DMS 273 treated with DMSO at 0.1 percent for 48 hours (cell line): ENCODE measurements at places on chromosomes 13 and 19.

DNA sequence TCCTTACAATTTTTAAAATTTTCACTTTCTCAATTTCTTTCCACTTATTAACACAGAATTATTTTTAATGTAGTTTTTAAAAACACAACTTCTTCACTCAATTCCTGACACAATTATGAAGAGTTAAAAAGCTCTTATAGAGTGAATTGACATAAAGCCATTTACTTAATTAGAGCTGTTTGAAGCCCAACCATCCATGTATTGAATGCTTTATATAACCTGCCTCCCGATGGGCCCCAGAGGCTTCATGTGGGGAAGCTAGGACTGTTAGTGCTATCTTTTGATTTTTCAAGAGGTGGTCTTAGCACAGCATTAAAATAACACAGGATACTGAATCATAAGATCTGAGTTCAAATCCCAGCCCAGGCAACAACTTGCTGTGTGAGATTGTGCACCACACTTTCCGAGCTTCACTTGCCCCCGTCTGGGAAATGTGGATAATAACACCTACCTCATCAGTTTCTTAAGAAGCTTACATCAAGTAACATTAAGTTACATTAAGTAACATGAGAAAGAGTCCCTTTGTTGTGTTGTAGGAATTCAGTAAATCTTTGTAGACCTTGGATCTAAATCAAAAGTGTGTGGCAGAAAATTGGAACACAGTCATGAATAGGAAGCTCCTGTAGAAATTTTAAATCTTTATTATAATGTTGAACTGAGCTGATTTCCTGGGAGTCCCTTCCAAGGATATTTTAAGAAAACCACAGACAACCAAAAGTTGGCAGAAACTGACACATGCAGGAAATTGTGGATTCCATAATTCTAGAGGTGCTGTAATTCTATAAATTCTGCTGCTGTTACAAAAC is 5.5 kb upstream of the ENOX1 start:
- DNase-seq, result no peak

GRCh38 chr13:24202215-24202614 is 41.7 kb downstream of the SPATA13 start:
- DNase-seq, result no peak

- peak; percentile 80 for DNase-seq
Measured at GRCh38 chr19:48835734-48836088, 580 bp downstream of the HSD17B14 start.

GRCh38 chr19:21604951-21605476 is 99.6 kb downstream of the ZNF429 start:
- no peak for DNase-seq

DNA sequence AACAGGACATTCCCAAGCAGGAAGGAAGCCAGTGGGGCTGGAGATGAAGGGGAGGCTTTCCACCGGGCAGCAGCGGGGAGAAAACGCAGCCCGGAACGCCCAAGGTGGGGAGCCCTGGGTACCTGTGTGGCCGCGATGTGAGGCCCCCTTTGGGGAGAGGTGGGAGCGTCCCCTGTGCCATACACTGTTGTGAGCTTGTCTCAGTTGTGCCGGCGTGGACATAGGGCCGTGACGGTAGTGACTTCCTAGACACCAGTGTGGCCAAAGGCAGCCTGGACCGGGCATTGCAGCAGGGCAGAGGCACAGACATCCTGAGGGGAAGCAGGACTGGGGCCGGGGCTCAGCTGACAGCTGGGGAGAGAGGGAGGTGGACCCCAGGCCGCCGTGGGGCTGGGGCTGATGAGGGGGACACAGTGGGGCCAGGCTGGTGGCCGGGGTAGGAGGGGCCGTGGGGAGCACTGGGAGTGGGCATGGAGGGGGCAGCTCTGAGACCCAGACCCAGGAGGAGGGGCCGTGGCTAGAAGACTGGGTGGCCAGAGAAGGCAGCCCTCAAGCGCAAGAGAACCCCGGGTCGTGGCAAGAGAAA is 38.5 kb upstream of the TFDP1 start:
- no peak for DNase-seq

DNA sequence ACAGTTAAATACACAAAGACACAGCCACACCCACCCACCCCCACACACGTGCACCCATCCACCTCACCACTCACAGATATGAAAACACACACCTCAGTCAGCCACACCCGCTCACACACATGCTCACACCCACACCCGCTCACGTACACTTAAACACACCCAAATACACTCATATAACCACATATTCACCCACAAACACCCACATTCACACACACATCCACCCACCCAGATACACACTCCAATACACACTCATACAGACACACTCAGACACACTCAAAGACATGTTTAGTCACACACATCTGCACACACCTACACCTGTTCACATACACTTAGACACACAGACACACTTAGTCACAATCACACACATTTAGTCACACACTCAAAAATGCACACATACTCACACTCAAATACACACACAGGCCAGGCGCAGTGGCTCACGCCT is 30.6 kb downstream of the ADGRL1 start:
- no peak for DNase-seq

DNA sequence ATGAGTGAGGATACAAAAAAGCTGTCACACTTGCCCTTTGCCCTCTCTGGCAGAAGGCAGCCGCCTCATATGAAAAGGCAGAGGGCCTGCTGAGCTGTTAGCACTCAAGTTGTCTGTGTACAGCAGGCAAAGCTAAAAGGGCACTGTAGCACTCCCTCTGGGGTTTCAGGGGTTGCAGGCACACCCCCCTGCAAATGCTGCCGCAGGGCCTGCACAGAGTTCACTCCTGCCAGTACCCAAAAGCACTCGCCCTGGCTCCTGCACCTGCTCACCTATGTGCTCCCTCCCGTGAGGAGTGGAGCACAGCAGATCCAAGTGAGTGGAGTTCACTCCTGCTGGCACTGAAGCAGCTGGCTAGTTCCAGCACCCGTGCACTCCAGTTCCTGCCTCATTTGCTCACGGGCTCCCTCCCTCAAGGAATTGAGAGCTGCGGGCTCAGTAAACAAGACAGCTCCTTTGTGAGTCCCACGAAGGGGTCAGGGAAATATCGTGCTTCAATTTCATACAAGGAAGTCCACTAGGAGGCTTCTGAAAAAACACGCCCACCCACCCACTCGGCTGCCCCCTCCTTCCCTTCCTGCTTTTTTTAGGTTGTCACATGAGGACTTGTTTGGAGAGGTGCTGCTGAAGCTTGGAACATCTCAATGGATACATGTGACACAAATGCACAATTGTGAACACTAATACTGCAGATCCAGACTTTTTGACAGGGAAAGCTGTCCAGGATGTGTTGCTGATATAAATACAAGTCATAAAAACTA is 9.9 kb upstream of the RCBTB2 start:
- DNase-seq, result no peak

DNA sequence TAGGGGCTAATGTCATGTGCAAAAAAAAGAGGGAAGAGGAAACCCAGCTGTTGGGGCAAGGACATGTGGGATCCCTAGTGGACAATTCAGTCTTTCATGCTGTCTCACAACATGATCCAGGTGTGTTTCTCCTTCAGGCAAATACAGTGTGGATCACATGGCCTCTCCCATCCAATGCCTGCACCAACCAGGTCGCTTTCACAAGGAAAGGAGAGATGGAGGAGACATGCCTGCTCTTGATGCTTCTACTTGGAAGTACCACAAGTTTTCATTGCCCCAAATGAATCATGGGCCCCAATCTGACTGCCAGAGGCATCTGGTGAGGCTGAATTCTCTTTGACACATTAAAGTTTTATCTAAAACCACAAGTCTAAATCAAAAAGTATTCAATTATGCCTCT is 82.1 kb downstream of the DLEU7 start:
- DNase-seq, result no peak

- no peak for DNase-seq
Measured at GRCh38 chr19:58275564-58275963, 3.2 kb upstream of the ZNF8 start.

- no peak for DNase-seq
Measured at GRCh38 chr19:29887442-29887855, 54.6 kb upstream of the URI1 start.

DNA sequence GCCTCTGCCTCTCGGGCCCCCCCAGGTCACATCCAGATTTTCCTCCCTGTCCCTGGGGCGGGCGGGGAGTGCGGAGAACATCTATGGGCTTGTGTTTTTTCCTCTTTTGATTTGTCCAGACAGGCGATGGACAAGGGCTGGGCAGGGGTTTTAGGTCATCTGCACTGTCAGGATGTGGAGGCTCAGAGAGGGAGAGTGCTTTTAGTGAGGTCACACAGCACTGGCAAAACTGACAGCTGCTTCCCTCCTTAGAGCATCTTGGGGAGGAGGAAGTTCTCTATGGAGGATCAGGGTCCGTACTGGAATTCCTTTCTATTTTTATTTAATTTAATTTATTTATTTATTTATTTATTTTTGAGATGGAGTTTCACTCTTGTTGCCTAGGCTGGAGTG is 38.9 kb downstream of the NFIC start:
- no peak for DNase-seq

DNA sequence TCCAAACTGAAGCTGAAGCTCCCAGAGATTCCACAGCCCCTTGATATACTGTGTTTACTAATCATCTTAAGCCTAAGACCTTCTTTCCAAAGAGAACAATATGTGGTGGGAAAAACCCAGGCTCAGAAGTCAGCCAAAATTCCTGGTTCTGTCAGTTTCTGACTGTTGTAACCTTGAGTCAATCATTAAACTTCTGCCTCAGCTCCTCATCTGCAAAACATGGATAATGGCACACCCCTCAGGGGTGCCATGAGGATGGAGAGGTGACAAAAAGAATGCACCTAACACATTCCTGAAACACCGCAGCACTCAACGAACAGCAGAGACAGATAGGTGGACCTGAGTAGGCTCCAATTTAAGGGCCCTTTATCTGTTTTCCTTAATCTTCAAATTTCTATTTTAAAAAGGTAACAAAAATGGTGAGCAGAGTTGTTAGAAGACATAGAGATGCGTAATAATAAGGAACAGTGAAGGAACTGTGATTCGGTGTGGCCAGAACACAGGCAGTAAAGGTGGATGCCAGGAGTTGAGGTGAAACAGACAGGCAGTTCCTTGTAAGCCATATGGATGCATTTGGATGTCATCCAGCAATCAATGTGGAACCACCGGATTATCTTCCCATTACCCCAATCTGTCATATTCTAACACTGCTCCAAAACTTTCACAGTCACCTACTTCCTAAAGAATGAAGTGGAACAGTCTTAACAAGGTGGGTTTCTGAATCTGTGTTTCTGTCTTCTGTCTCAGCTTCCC is 56.6 kb upstream of the DOCK9 start:
- DNase-seq, result no peak

DNA sequence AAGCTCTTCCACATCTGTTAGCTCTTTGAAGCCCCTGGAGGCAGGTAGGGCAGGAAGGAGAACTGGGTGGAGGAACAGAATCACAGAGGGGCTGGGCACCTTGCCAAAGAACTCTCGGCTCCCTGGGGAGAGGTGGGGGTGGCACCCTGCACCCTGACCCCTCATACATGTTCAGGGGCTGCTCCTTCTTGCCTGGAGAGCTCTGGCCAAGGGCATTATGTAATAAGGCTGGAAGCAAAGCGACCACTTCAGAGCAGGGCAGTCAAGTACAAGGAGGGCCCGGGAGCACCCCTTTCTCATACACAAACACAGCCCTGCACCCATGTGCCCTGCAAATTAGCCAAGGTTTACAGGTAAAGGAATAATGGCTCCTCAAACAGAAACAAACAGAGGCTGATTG is 351.9 kb upstream of the TSHZ3 start:
- no peak for DNase-seq

DNA sequence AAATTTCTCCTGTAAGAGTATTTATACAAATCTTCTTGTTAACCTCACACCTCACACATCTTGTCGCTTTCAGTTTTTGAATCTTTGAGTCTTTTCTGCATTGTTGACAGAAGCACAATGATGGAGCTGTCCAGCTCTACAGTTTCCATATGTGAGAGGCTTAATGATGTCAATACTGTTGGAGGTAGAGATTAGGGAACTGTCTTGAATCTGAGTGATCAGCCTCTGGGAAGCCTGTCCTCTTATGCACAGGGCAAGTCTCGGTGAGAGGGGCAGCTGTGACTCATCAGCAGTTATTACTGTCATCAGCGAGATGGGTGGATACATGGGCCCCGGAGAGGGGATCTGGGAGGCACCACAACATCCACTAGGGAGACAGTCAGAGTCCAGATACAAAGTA is 4.6 kb upstream of the ITGBL1 start:
- no peak for DNase-seq
